ENCODE measurements at places on chromosomes 7 and 10.
A peak's percentile ranks its signal among the peaks of the same experiment; 100 is the strongest.

DNA sequence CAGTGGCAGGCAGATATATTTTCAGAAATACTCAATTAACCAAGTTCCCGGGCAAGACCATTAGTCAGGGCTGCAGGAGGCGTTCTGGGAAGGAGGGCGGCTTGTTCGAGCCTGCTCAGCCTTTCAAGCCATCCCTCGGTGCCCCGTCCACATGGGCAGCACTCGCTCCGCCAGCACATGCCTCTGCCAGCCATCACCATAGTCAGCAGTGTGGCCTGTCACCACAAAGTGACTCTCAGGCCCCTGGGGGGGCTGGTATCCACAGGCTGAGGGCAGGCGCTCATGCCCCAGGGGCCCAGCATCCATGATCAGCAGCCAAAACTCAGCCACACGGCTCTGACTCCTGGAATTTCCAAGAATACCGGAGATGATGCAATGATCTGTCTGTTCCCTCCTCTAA lies 81.9 kb downstream of the CHST15 start:
- no peak for DNase-seq

- DNase-seq, result no peak
These were observed 19.7 kb downstream of the AQP1 start for GRCh38 chr7:30931161-30931928.

- no peak for DNase-seq
These were observed 1.3 kb downstream of the ZNF503 start for GRCh38 chr10:75400163-75400770.

- no peak for DNase-seq
These were observed 3.1 kb upstream of the GDF10 start for GRCh38 chr10:47296941-47297340.

DNA sequence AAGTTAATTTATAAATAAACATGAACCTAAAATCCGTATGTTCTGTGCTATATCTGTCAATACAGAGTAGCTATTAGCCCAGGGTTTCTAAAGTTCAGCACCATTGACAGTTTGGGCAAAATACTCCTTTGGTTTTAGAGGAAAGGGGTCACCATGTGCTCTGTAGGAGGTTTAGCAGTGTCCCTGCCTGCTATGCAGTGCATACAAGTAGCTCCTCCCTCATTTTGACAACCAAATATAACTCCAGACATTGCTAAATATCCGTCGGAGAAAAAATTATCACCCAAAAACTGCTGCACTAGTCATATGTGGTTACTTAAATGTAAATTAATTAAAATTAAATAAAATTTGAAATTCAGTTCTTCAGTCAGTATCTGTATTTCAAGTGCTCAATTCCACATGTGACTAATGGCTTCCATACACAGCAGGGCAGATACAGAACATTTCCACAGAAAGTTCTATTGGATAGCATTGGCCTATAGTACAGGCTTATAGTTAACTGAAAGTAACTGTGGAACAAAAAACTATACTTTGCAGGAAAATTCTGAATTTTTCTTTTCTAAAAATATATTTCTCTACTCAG lies 6.4 kb downstream of the UPF2 start:
- DNase-seq, result no peak

DNA sequence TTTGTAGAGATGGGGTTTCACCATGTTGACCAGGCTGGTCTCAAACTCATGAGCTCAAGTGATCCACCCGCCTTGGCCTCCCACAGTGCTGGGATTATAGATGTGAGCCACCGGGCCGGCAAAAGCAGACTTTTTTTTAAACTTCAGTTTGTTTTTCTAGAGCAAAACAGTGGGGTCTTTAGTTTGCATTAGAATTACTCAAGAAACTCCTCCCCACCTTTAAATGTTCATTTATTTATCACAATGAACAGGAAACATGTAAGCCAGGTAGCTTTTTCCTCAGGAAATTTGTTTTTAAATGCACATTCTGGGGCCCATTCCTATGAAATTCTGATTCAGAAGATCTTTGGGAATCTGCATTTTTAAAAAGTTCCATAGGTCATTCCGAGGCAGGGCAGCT lies 56.0 kb upstream of the JAZF1 start:
- DNase-seq, result no peak

DNA sequence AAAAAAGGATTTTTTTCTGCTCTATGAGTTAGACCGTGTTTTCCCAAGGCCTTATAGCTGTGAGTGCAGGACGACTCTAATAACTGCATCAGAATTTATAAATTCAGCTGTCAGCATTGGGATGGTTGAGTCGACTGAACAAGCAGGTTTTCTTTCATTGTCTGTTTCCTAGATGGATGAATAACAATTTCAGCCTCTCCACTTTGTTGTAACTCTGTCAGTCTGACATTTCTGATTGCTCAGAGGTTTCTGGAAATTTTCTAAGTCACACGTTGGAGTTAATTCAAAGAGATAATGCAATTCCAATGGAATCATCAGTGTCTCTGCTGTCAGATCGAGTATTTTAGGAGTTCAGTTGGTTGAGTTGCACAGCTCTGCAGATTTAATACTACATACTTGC lies 159.2 kb downstream of the CHN2 start:
- DNase-seq, result no peak

- DNase-seq, result no peak
These were observed 19.9 kb upstream of the LMOD2 start for GRCh38 chr7:123635551-123636359.

DNA sequence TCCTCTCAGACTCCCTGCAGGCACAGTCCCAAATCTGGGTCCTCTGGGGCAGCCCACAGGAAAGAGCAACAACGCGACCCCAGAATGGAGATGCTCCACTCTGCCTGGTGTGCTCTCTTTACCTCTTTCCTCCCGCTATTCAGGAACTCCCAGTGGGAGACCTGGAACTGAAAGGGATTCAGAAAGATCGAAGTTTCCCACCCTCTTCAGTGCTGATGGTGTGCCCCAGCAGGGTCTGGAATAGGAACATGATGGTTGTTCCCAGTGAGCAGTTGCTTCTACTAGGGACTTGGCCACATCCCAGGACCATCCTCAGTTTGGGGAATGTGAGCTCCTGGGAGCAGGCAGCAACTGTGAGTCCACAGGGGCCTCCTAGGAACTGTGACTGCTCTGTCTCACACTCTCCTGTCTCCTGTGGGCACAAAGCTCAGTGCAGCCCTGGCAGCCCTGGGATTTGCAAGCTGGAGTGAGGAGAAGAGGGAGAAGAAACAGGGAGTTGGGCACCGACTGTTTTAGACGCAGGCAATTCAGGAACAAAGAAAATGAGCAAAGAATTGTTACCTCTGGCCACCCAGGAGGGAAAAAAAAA lies 17.9 kb downstream of the OR6V1 start:
- no peak for DNase-seq

DNA sequence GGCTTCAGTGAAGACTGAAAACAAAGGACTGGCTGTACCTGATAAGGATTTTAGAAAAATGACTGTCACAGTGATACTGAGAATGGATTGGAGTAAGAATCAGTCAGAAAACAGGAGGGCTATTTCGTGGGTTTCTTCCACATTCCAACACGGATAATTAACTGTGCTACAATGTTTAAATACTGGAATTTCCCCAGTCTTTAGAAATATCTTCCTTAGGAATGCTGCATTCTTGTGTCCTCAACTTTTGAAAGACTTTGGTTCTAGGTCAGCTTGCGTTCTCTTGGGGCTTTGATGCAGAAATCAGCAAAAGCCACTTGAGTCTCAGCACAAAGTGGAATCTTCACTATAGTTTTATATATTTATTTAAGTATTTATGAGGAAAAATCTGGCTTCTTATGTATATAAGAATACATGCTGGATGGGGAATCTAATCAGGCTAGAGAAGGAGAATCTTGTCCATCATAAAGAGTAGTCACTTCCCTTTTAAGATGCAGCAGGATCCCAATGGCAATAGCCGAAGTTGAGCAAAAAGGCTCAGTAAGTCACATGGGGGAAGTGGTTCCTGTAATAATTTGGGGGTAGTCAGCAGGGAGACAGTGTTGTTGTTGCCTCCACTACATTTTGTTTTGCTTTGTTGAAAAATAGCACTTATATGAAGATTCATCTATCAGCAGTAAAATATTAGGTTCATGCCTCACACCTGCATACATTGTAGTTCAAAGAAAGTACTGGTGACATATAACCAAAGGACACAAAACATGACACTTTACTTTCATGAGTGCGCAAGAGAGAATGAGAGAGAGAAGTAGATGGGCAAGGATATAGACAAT lies 86.0 kb downstream of the CH25H start:
- no peak for DNase-seq

DNA sequence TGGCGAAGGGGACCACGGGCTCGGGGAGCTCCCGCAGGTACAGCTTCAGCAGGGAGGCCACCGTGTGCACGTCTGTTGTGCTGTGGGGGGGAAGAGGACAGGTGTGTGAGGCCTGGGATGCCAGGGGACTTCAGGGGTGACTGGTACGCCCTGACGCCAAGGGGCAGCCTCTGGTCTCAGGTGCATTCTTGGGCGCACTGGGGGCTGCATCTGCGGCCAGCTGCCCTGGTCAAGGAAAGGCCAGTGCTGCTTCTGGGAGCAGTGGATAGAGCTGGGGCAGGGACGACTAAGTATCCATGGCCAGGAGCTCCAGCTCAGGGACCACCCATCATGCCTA lies 148.5 kb downstream of the MAPK8 start:
- no peak for DNase-seq

DNA sequence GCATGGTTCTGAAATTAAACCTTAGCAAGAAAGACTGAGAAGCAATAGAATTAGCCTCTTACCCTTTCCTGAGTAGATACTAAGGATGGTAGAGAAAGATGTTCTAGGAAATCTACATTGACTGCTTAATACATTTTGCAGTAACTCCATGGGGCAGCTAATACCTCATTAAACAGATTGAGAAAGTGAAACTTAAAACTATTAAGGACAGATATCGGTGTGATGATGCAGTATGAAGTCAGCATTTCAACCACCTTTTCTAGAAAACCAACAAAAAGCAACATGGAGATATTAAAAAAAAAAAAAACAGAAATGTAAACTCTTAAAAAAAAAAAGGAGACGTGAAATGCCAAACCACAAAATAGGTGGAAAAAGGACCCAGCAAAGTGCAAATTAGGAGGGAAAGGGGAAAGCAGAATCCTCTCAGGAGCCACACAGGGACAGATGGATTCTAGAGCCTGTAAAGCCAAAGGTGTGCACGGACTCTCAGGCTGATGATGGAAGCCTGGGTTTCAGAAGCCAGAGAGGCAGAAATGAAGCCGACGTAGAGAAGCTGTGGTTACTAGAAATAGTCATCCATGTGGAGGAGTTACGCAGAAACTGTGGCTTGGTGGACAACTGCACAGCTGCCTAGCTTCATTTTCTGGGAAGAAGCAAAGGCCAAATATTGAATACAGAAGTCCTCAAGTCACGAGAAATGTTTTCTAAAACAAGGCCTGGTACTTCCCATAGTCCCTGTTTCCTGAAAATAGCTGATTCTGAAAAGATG lies 38.1 kb upstream of the GPR141 start:
- no peak for DNase-seq

GRCh38 chr7:112495810-112496462 lies 15.1 kb downstream of the LSMEM1 start:
- peak; percentile 2 for DNase-seq

DNA sequence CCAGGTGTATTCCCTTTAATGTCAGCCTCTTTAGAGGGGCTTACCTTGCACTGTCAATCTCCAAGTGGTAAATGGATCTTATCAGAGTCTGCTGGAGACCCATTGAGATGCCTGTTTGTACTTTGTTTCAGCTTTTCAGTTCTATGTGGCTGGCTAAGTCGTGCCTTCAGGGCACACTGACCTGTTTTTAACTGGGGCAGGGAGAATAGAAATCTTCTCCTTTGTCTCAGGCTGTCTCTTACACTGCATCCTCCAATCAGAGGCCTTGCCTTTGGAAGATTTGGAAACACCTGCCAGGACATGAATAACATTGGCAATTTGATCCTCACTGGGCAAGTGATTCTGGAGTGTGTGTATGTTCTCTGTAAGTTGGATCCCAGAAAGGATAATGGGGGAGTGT lies 65.0 kb downstream of the POU6F2 start:
- DNase-seq, result no peak

DNA sequence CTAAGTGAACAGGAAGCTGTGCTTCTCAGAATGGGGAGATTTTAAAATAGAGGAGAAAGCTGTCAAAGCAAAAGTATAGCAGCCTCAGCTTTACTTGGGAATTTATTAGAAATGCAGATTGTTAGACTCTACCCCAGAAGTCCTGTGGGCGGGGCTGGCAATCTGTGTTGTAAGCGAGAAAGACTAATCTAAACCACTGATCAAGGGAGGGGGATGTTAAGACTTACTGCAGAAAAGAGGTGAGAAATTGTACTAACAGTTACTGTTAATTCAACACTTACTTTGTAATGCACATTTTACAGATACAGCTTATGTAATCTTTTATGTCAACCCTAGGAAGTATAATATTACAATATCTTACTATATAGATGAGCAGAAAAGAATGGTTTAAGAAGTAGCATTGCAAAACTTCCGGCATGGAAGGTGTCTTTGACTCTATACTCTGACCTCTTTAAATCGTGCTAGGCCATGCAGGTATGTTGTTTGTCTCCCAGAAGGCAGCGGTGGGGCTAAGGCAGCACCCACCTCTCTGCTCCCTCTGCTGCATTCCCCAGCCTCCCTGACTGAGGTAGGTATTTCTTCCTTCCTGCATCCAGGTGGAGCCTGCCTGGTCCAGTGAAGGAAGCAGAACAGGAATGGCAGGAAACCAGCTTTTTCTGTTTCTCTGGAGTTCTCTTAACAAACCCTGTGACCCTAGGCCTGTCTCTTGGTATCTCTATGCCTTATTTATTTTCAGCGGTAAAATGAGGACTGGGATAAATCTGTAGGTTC lies 462.2 kb downstream of the AUTS2 start:
- DNase-seq, result no peak

- DNase-seq, result no peak
These were observed 25.0 kb downstream of the BCCIP start for GRCh38 chr10:125848371-125848770.

- no peak for DNase-seq
These were observed 193.8 kb downstream of the LRRTM3 start for GRCh38 chr10:67119651-67120050.
